ENCODE measurements at places on chromosomes 2 and 18.

DNA sequence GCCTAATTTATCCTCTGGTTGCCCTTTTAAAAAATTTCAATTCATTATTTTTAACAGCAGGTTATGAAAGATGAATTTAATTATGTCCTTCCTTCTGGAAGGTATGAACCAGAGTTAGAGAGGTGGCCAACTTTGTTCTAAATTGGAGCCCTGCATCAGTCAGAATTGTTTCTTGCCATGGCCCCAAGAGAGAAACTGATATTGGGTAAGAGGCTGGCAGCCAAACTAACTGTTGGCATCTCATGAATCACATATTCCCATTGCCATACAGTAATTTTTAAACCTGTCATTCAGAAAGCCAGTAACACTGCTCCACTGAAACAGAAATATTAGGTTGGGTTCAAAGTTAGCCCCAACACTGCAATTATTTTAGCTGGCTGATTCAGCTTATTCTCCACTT, 67.4 kb downstream of the SMAD2 start:
- no peaks in the 10 kb centered on the region for H3K27me3 ChIP-seq
- H3K4me3 ChIP-seq = no peak overlapping the region
- H3K36me3 ChIP-seq = peaks cover 8% of the 10 kb centered on the region
- H3K4me1 ChIP-seq = no peaks in the 10 kb centered on the region

- H3K4me1 ChIP-seq = no peaks in the 10 kb centered on the region
- H3K36me3 ChIP-seq = no peaks in the 10 kb centered on the region
- DNase-seq = no peak
- no peak overlapping the region for H3K27ac ChIP-seq
- H3K4me3 ChIP-seq = no peak overlapping the region
Observed at GRCh38 chr18:47677952-47678351, 252.5 kb downstream of the SMAD2 start.

DNA sequence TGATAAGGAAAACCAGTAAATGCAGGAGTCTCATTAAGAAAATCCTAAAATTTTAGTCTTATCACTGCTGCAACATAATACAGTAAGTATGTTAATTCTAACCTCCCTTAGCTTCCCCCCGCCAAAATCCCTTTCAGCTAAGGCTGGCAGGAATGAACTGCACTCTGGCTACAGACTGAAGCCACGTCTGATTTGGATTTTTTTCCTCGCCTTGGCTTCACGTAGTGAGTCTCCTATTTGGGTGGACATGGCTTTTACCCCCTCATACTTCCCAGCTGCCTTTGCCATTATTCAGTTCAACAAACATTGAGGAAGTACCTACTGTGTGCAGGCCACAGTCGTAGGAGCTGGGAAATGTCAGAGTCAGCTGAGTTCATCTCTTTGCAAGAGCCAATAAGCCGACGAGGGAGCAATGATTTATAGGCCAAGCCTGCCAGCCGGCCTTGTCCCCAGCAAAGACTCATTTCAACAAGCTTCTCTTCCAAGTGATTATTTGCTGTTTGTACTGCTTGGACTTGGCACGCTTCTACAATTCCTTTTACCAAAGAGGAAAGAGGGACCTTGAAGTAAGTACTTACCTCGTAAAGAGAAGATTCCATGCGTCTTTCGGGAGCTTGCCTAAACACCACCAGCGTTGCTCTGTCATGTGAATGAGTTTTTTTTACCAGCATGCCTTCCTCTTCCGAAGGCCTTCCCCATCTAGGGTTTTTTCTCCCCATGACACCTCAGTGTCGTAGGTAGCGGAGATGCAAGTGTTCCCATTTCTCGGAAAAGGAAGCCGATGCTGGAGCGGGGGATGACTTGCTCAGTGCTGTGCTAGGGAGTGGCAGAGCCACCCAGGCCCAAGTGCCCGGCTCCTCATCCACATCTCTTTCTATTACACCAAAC, 138.6 kb downstream of the KLHL29 start:
- H3K4me3 ChIP-seq = no peak overlapping the region
- no peaks in the 10 kb centered on the region for H3K36me3 ChIP-seq
- H3K4me1 ChIP-seq = peaks cover 16% of the 10 kb centered on the region
- no peaks in the 10 kb centered on the region for H3K27me3 ChIP-seq

GRCh38 chr2:18950361-18950851, 361.0 kb upstream of the NT5C1B start:
- no peaks in the 10 kb centered on the region for H3K36me3 ChIP-seq
- H3K4me3 ChIP-seq = no peak overlapping the region
- H3K27me3 ChIP-seq = no peaks in the 10 kb centered on the region
- peak; percentile 93 for DNase-seq

- H3K36me3 ChIP-seq = no peaks in the 10 kb centered on the region
- no peaks in the 10 kb centered on the region for H3K4me1 ChIP-seq
- no peak overlapping the region for H3K27ac ChIP-seq
- no peak overlapping the region for H3K4me3 ChIP-seq
Observed at GRCh38 chr2:152456262-152456661, 121.3 kb downstream of the FMNL2 start.

- no peak overlapping the region for H3K4me3 ChIP-seq
- no peak for DNase-seq
- no peak overlapping the region for H3K27ac ChIP-seq
- H3K4me1 ChIP-seq = no peaks in the 10 kb centered on the region
- no peaks in the 10 kb centered on the region for H3K27me3 ChIP-seq
Observed at GRCh38 chr2:107062599-107063220, 176.7 kb upstream of the ST6GAL2 start.

DNA sequence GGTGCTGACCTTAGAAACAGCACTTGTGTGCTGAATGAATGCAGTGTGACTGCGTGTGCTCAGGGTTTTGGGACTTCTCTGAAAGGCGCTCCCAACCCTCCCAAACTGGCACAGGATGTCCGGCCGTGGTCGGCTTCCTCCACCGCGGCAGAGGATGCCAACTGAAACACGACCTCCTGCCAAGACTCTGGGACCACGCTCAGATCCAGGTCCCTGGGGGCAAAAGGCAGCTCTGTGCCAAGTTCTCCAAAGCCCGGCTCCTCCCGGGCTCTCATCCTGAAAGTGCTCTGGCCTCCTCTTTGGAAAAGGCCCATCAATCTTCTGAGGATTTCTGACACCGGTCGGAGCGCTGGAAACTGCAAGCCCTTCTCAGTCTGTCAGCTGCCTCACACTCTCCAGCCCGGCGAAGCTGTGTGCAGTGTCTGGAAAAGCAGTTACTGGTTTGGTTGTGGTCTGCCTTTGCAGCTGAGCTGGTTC, 32.3 kb upstream of the ZBTB7C start:
- H3K4me1 ChIP-seq = no peaks in the 10 kb centered on the region
- H3K4me3 ChIP-seq = no peak overlapping the region
- no peaks in the 10 kb centered on the region for H3K36me3 ChIP-seq
- DNase-seq = no peak

DNA sequence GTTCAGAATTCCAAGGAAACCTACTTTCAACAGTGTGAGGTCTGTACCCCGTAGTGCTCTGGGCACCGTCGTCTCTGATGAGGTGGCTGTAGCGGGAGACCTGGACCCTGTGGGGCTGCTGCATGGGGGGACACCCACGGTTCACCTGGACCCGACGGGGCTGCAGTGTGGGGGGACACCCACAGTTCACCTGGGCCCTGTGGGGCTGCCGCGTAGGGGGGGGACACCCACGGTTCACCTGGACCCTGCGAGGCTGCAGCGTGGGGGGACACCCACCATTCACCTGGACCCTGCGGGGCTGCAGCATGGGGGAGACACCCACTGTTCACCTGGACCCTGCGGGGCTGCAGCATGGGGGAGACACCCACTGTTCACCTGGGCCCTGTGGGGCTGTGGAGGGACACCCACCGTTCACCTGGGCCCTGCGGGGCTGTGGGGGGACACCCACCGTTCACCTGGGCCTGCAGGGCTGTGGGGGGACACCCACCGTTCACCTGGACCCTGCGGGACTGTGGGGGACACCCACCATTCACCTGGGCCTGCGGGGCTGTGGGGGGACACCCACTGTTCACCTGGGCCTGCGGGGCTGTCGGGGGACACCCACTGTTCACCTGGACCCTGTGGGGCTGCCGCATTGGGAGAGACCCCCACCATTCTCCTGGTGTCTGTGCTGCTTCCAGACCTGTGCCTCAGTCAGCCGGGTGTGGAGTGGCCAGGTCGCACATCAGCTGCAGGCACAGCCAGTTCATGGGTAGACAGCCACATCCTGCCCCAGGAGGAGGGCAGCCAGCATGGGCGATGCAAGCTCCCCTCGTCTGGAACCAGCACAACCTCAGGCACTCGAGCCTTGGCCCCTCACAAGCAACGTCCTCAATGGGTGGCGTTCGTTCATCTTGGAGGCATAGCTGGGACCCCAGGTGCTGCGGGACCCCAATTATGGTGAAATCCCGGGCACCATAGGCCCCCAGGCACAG, 114.5 kb downstream of the TMEM18 start:
- no peaks in the 10 kb centered on the region for H3K27me3 ChIP-seq
- H3K4me3 ChIP-seq = no peak overlapping the region
- no peaks in the 10 kb centered on the region for H3K36me3 ChIP-seq
- no peaks in the 10 kb centered on the region for H3K4me1 ChIP-seq
- H3K27ac ChIP-seq = no peak overlapping the region
